Activated gamma-delta T cell treated with anti-CD3 and anti-CD28 coated beads, Interleukin-2, amount 50 U/mL, for 16 hours (primary cell): ENCODE measurements at places on chromosomes 4 and X.

DNA sequence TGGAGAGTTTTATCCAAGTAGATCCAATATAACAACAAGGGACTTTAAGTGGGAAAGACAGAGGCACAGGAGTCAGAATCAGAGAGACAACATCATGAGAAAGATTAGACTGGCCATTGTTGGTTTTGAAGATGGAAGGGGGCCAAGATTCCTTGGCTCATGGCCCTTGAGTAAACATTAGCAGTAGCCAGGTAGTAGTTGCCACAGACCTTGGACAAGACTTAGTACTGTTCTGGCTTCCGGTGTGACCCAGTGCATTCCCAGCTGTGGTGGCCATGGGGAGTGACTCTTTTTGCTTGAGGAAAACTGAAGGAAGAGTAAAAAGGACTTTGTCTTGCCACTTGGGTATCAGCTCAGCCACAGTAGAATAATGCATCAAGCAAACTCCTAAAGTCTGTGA lies 462.2 kb upstream of the CPXCR1 start:
- DNase-seq: no peak

DNA sequence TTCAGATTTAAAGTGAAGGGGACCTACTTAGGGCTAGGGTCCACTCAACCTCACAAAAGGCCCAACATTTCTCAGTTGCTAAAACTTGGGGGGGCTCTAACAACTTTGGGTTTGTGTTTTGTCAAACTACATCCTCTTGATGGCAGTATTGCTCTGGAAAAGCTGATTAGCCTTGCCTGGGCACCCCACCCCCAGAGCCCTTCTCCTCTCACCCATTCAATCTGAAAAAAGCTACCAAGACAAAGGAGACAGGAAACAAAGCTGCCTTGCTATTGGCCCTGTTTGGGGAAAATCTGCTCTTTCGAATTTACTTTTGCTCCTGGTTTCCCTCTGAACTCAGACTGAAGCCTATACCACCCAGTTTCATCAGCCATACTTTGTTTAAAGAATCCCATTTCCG lies 195.2 kb upstream of the STK26 start:
- no peak for DNase-seq

- no peak for DNase-seq
These were observed 492.1 kb downstream of the PACRGL start for GRCh38 chr4:21192367-21192766.

DNA sequence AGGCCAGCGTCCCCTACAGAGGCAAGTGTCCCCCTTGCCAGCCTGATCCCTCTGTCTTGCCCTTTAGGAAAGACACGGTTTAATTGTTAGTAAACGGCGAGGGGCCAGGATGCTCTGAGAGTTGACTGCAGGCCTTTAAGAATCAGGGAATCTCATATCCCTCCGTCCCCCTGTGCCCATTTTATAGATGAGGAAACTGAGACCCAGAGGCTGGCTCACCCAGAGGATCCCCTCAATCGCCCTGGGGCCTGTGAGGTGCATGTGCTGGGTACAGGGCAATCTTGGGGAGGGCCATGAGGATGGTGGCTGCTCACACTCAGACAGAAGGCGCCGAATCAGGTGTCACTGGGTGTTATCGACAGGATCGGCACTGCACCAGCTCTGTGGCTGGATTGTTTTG lies 575 bp downstream of the ZNF185 start:
- no peak for DNase-seq

- DNase-seq: no peak
These were observed 732 bp downstream of the SULT1E1 start for GRCh38 chr4:69859140-69859685.

DNA sequence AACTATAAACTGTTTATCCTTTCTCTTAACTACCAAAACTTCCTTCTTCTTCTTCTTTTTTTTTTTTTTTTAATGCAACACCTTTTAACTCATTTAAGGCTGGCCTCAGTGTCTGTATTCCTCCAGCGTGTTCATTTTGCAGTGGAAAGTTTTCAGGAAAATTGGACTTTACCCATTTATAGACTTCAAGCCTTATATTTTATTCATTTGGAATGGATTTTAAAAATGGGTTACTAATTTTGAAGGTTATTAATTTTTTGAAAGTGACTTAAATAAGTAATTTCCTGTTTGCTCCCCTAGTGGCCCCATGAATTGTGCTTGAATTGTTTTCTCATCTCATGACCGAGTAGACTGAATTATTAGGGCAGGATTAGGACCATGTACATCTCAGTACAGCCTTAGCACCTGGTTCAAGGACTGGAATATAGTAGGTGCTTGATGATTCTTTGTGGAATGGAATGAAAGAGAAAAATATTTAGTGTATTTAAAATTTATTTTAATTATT lies 282.7 kb downstream of the ANKRD50 start:
- DNase-seq: no peak
